DMS153 (cell line): ENCODE measurements at places on chromosomes 5 and 9.

DNA sequence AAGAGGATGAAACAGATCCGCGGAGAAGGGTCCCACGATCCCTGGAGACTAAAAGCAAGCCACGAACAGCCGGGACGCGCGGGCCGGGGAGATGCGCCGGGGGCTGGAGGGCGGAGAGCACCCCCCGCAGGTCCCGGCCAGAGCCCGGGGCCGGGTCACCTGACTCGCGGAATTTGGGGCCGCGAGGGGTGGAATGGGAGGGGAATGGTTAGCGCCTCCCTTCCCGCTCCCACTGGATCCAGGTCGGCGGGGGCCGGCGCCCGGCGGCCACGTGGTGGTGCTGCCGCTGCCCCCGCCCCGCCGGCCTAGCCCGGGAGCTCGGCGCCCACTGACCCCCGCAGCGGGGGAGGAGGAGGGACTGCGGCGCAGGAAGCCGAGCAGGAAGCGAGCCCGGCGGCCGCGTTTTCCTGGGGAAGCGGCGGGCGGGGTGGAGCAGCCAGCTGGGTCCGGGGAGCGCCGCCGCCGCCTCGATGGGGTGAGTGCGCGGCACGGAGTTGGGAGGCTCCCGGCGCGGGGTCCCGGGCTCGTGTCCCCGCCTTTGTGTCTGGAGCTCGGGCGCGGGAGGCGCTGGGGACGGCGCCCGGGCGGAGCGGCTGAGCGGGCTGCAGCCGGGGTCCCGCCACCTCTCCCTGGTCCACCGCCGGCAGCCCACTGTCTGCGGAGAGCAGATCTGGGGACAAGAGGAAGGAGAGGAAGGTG lies at the start of gene RAI14:
Gene RAI14 (plus strand): TSS at position 328 of the 699 bp plus-strand sequence. CDS start 30,592 bp downstream, outside the sequence.
- no peak for DNase-seq

GRCh38 chr9:11500780-11501179 lies 888.0 kb upstream of the PTPRD start:
- DNase-seq = no peak

DNA sequence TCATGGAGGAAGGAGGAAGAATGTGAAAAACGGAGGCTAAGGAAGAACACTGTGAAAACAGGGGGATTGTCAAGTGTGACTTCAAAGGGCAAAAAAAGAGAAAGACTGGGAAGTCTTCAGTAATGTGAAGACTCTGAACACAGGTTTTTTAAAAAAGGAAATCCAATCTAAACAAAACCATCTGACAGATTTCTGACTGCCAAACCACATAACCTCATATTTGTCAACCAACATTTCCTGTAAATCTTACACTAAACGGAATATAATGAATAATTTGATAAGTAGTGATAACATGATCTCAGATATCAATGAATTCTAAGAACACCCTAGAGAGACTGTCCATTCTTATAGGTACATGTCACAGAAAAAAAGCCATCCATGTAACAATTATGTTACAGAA lies 124.7 kb downstream of the FBN2 start:
- no peak for DNase-seq

- no peak for DNase-seq
Observed at GRCh38 chr9:21102305-21102704, 24.6 kb upstream of the IFNB1 start.

GRCh38 chr5:37840053-37841034 lies 503 bp upstream of the GDNF start:
- no peak for DNase-seq
